Ovary (tissue), 10 donors: ENCODE measurements at places on chromosomes 7 and 10.

GRCh38 chr10:4902571-4903011, 60.6 kb upstream of the AKR1C1 start:
- no peak for DNase-seq

- DNase-seq: no peak
Measured at GRCh38 chr7:131950758-131951157, 394.3 kb upstream of the PODXL start.

DNA sequence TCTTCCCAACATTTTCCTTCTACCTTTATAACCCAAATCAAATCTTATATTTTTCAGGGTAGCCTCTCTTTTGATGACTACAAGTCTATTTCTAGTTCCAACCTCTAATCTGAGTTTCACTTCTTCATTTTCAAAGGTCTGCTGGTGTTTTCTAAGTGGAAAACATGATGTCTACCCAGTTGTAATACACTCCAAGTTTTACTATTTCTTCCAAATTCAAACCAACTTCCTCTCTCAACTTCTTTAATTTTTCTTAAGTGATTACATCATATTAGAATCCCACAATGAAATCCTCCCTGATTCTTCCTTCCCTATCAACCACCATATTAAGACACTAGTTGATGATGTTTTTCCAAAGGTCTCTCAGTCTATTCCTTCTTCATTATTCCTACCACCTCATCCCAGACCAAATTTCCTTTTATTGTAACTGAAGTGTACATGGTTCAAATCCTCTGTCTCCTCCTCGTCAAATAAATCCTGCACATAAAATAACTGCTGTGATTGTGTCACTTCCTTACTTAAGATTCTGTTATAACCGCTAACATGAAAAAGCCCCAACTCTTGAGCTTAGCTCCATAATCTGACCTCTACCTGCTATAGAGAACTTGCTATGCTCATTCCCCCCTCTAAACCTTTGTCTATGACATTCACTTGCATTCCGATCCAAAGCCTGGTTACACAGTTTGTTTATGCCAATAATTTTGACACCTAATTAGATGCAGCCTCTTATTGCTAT, 12.7 kb downstream of the TAS2R38 start:
- DNase-seq: no peak

DNA sequence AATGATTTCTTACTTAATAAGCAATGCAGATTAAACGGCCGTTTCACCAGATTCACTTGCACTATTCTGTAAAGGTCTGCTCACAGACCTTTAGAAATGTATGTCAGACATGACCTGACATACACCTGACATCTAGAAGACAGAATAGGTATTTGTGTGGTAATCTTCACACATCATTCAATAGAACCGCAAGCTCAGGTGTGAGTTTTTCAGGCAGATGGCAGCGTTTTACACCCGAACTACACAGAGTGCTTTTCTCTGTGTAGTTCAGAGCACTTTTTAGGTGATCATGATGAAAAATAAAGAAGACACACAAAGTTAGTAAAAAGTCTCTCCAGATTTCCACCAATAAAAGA, 63.2 kb downstream of the PRKCQ start:
- no peak for DNase-seq

DNA sequence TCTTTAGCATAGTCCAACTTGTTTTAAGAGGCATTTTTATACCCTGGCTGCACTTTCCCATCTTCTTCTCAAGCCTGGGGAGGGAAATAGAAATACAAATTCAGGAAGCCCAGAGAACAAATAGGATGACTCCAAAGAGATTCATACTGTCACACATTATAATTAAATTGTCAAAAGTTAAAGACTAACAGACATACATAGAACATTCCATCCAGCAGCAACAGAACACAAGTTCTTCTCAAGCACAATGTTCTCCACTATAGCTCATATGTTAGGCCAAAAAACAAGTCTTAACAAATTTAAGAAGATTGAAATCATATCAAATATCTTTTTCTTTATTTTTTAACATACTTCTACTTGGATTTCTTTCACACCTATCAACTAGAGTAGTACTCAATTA, 75.7 kb downstream of the ANKRD7 start:
- no peak for DNase-seq

DNA sequence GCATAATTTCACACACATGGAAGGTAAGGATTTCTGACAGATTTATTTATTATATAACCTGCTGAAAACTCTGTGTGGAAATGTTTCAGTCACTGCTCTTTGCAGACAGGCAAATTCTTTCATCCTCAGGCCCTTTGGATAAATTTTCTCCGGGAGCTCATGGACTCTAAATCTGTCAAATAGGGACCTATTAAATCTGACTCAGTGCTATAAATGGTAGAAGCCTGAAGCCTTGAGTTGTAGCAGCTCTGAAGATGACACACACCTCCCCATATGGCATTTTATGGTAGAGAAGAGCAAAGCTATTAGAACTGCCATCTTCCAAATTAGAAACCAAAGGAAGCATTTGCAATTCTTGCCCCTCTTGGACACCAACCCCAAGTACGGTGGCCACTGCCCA, 808.7 kb downstream of the XPNPEP1 start:
- DNase-seq: no peak

GRCh38 chr10:57775250-57775649, 492.4 kb downstream of the IPMK start:
- DNase-seq: no peak

DNA sequence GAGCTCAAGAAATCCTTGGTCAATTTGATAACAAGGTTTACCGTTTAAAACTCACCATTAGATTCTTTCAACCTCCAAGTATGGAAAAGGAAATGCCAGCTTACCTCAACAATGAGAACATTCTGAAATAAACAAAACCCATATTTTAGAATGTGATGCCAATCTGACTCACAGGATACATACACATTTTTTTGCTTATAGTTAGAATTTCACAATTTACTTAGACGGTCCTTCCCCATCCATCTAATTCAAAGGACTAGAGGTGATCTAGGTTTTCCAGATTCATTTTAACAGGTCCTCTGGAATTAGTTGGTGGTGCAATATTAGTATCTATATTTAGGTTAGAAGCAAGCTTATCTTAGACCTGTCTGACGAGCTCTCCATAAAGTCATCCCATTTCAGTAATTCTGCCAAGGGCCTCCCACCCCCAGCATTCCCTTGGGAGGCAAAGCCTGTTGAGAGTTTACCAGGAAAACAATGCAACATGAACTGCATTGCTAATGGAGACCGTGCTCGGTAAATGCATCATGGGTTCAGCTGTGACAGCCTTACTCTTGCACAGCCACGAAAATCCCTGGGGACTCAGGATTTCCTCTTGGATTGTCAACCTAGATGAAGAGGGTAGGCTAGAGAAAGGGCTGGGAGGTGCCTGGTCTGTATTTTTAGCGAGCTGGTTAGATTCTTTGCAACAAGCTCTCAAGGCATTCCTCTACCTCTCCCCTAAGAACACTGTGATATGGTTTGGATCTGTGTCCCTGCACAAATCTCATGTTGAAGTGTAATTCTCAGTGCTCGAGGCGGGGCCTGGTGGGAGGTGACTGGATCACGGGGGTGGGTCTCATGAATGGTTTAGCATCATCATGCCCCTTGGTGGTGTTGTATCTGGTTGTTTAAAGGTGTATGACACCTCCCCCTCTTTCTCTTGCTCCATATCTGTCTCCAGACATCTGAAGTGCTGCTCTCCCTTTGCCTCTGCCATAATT, 93.8 kb downstream of the PRTFDC1 start:
- no peak for DNase-seq

GRCh38 chr7:8536431-8536830, 103.0 kb downstream of the NXPH1 start:
- no peak for DNase-seq

GRCh38 chr10:133405272-133405671, 11.3 kb downstream of the MTG1 start:
- no peak for DNase-seq

DNA sequence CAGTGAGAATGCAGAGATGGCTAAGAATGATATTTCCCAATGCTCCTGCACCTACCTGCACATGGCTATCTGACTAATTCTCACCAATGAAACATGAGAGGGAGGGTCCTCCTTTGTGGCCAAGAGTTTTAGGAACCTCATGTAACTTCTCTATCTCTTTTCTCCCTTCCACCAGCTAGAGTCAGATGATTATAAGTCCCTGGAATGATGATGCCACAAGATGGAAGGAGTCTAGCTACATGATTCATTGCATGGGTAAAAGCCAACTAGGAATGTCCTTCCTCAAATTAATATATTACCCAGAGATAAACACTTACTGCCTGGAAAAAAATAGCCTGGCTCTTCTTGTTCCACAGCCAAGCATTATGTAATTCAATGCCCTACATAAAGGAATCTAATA, 55.1 kb upstream of the AASS start:
- DNase-seq: no peak

DNA sequence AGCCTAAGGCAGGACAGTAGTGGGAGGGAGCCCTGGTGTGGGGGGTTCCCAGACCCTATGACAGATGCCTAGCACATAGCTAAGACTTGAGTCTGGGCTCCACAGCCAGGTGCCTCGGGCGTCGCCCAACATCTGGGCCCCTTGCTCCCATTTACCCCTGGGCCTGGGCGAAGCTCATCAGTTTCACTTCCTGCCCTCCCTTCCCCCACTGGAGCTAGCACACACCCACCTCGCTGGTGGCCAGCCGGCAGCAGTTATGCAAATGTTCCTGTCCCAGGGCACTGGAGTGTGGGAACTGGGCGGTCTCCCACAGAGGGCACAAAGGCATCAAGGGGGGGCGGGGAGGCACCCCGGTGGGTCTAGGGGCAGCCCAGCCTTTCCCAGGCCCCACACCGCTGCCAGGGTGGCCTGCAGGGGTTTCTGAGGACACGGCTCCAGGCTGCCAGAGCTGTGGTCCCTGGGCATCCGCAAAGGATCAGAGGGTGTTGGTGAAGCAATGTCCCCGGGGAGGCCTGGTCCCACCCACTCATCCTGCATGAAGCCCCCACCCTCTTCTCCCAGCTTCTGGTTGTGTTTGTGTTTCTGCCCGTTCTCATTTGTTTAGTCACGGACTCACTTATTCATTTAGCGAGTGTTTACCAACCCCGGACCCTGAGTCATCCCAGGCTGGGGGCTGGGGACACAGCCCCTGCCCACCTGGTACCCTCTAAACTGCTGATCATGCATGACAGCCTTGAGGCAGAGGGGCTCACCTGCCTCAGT, 20.4 kb downstream of the SH2B2 start:
- no peak for DNase-seq
